HepG2 (cell line): ENCODE measurements at places on chromosomes 7 and 10.
A peak's percentile ranks its signal among the peaks of the same experiment; 100 is the strongest.

GRCh38 chr7:42115795-42116194 lies 121.2 kb downstream of the GLI3 start:
- no peaks in the 10 kb centered on the region for H3K4me1 ChIP-seq
- peaks cover 34% of the 10 kb centered on the region; the same call in 1 of the 3 replicates for H3K27me3 ChIP-seq
- no peak overlapping the region for H3K27ac ChIP-seq
- no peak overlapping the region for H3K4me3 ChIP-seq
- H3K36me3 ChIP-seq, result no peaks in the 10 kb centered on the region

- H3K4me3 ChIP-seq, result no peak overlapping the region
- no peaks in the 10 kb centered on the region for H3K27me3 ChIP-seq
- no peaks in the 10 kb centered on the region for H3K4me1 ChIP-seq
- no peak overlapping the region for H3K27ac ChIP-seq
- no peaks in the 10 kb centered on the region for H3K36me3 ChIP-seq
Measured at GRCh38 chr10:29057822-29058331, 231.0 kb upstream of the LYZL1 start.

- H3K4me1 ChIP-seq, result no peaks in the 10 kb centered on the region
- no peak overlapping the region for H3K27ac ChIP-seq
- H3K4me3 ChIP-seq, result no peak overlapping the region
- DNase-seq, result no peak
Measured at GRCh38 chr7:25720427-25720826, 431.6 kb upstream of the NFE2L3 start.

- no peak overlapping the region for H3K27ac ChIP-seq
- no peak overlapping the region for H3K4me3 ChIP-seq
- peaks cover 21% of the 10 kb centered on the region for H3K27me3 ChIP-seq
- H3K4me1 ChIP-seq, result peaks cover 18% of the 10 kb centered on the region
Measured at GRCh38 chr10:125002047-125002422, 60.1 kb downstream of the ZRANB1 start.

- H3K4me1 ChIP-seq, result no peaks in the 10 kb centered on the region
- H3K36me3 ChIP-seq, result no peaks in the 10 kb centered on the region
- H3K27me3 ChIP-seq, result peaks cover 23% of the 10 kb centered on the region; the same call in 2 of the 3 replicates
- no peak overlapping the region for H3K27ac ChIP-seq
- H3K4me3 ChIP-seq, result no peak overlapping the region
Measured at GRCh38 chr7:154919344-154920225, 83.3 kb downstream of the PAXIP1 start.

- DNase-seq, result no peak
- H3K4me3 ChIP-seq, result no peak overlapping the region
- peaks cover 40% of the 10 kb centered on the region; the same call in 2 of the 3 replicates for H3K36me3 ChIP-seq
- no peaks in the 10 kb centered on the region for H3K4me1 ChIP-seq
- no peak overlapping the region for H3K27ac ChIP-seq
Measured at GRCh38 chr10:72375173-72375572, 20.5 kb upstream of the DNAJB12 start.

- no peaks in the 10 kb centered on the region for H3K27me3 ChIP-seq
- no peak overlapping the region for H3K4me3 ChIP-seq
- H3K27ac ChIP-seq, result peak overlapping the region; percentile 57
- H3K4me1 ChIP-seq, result peaks cover 100% of the 10 kb centered on the region
Measured at GRCh38 chr7:137970253-137970975, 31.5 kb downstream of the CREB3L2 start.

DNA sequence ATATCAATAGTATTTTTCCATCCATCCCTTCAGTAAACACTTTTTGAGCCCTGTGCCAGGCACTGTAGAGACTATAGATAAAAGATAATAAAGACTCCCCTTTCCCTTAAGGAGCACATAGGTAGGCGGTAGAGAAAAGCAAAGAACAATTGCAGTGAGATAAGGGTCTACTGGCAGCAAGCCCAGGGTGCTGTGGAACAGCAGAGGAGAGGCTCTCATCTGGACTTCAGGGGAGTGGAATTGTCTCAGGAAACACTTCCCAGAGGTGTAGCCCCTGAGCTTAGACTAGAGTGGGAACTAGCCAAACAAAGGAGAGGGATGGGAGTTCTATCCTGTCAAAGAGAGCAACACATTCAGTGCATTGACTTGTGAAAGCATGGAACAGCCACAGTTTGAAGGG lies 102.0 kb downstream of the NRF1 start:
- H3K4me3 ChIP-seq, result no peak overlapping the region
- no peak for DNase-seq
- H3K4me1 ChIP-seq, result no peaks in the 10 kb centered on the region
- H3K27me3 ChIP-seq, result no peaks in the 10 kb centered on the region
- H3K27ac ChIP-seq, result no peak overlapping the region

DNA sequence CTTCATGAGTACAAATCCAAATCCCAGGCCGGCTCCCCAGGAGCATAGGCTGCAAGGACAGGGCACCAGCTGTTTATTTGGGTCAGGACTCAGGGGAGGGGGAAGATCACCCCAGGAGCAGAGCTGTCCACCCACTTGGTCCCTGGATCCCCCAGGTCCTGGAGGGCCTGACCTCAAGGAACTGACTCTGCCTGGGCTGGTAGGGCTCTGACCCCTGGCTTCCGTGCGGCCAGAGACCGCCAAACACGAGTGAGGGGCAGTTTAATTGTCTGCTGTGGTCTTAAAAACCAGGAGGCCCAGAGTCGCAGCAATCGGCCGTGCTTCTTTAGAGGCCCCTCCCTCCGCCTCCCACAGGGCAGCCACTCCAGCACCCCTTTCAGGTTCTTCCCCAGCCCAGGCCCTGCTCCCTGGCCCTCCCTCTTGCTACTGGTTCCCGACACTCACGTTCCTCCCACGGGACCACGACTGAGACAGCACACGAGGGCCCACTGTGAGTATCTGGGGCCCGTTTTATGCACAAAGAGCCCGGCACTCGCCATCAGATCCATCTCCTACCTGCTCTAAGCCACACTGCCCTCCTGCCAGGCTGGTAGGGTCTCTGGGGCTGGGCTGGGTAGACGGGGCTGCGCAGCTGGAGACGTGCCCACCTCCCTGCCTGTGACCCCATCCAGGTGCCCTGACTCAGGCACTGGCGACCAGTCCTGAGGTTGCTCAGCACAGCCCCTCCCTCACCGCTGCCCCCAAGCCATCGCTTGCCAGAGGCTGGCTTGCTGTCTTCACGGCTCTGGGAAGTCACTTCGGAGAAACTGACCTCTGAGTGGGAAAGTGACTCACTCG lies 30.0 kb upstream of the CFAP46 start:
- H3K4me3 ChIP-seq, result no peak overlapping the region
- DNase-seq, result no peak
- peaks cover 78% of the 10 kb centered on the region for H3K27me3 ChIP-seq
- no peaks in the 10 kb centered on the region for H3K36me3 ChIP-seq
- no peaks in the 10 kb centered on the region for H3K4me1 ChIP-seq

DNA sequence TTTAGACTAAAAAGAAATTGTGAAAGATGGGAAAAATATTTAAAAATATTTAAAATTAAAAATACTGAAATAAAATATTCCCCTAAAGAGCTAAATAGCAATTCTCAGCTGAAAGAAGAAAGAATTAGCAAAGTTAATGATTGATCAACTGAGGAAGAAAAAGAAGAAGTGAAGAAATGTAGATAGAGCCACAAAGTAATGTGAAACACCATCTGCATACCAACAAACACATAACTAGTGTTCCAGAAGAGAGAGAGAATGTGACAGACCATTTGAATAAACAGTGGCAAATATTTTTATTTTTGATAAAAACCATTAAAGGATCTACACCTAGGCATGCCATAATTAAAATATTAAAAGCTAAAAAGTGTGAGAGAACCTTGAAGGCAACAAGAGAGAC lies 784.5 kb upstream of the ZWINT start:
- no peak overlapping the region for H3K4me3 ChIP-seq
- H3K27ac ChIP-seq, result no peak overlapping the region
- no peaks in the 10 kb centered on the region for H3K36me3 ChIP-seq
- no peaks in the 10 kb centered on the region for H3K27me3 ChIP-seq
- no peak for DNase-seq

GRCh38 chr7:32150039-32150438 lies 79.8 kb upstream of the PDE1C start:
- no peaks in the 10 kb centered on the region for H3K36me3 ChIP-seq
- H3K4me1 ChIP-seq, result no peaks in the 10 kb centered on the region
- no peak for DNase-seq
- H3K27ac ChIP-seq, result no peak overlapping the region
- no peak overlapping the region for H3K4me3 ChIP-seq

- DNase-seq, result no peak
- H3K4me3 ChIP-seq, result no peak overlapping the region
- H3K4me1 ChIP-seq, result peaks cover 18% of the 10 kb centered on the region
- no peaks in the 10 kb centered on the region for H3K36me3 ChIP-seq
Measured at GRCh38 chr10:29224631-29225030, 64.2 kb upstream of the LYZL1 start.

GRCh38 chr7:37065779-37066271 lies 341.5 kb upstream of the AOAH start:
- no peaks in the 10 kb centered on the region for H3K36me3 ChIP-seq
- DNase-seq, result no peak
- H3K4me3 ChIP-seq, result no peak overlapping the region
- no peak overlapping the region for H3K27ac ChIP-seq
- peaks cover 19% of the 10 kb centered on the region for H3K4me1 ChIP-seq

- no peak overlapping the region for H3K27ac ChIP-seq
- no peaks in the 10 kb centered on the region for H3K36me3 ChIP-seq
- peaks cover 12% of the 10 kb centered on the region; the same call in 1 of the 3 replicates for H3K27me3 ChIP-seq
Measured at GRCh38 chr10:48594371-48594770, 10.5 kb downstream of the ARHGAP22 start.

DNA sequence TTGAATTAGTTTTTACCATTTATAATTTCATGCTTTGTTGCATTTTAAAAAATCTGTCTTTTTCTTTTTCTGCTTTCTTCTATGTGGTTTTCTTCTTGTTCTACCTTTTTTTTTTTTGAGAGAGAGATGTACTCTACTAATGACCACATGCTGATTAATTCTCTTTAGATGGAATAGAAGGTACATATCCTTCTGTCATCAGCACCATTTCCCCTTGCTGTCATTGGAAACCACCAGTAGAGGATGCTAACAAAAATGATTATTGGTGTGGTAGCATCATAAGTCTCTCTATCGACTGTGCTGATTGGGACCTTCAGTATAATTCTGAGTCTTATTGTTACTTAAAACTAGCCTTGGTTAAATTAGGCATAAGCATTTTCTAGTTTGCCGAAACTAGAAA lies 3.6 kb downstream of the ZEB1 start:
- H3K4me3 ChIP-seq, result no peak overlapping the region
- H3K4me1 ChIP-seq, result peaks cover 20% of the 10 kb centered on the region
- H3K27ac ChIP-seq, result no peak overlapping the region
- no peaks in the 10 kb centered on the region for H3K36me3 ChIP-seq
- H3K27me3 ChIP-seq, result no peaks in the 10 kb centered on the region; the same call in 2 of the 3 replicates
- no peak for DNase-seq

DNA sequence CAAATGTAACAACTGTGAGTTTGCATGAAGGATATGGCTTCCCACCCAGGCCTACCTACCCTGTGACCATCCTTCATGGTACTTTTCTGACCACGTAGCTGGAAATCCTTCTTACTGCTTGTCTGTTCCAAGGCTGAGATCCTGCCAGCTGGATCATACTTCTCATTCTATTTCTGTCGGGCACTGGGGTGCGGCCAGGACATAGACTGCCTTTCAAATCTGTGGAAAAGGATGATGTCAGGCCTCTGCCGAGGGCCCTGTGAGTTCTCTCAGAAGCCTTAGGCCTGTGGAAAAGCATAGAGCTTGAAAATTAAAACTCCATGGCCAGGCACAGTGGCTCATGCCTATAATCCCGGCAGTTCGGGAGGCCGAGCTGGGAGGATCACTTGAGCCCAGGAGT lies 10.0 kb downstream of the VWC2 start:
- no peak overlapping the region for H3K4me3 ChIP-seq
- H3K36me3 ChIP-seq, result no peaks in the 10 kb centered on the region
- no peak overlapping the region for H3K27ac ChIP-seq
- no peak for DNase-seq
- no peaks in the 10 kb centered on the region for H3K27me3 ChIP-seq

DNA sequence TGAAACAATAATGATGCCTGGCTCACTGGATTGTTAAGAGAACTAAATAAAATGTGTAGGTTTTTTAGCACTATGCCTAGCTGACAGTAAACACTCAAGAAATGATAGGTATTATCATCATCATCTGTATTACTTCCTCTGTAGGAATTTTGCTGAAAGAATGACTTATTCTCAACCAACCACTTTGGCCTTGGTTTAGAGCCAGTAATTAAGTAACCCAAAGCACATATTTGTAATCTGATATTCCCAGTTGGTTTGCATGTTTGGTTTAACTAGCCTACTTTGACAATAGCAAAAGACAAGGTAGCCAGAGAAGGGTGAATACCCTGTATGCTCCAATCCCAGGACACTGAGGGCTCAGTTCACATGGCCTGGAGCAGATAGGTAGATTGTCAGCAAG lies 34.4 kb downstream of the BCAP29 start:
- peaks cover 4% of the 10 kb centered on the region for H3K36me3 ChIP-seq
- H3K4me3 ChIP-seq, result no peak overlapping the region
- no peaks in the 10 kb centered on the region for H3K27me3 ChIP-seq
- peak; percentile 15 for DNase-seq
- H3K4me1 ChIP-seq, result peaks cover 2% of the 10 kb centered on the region; the same call in 1 of the 2 replicates

DNA sequence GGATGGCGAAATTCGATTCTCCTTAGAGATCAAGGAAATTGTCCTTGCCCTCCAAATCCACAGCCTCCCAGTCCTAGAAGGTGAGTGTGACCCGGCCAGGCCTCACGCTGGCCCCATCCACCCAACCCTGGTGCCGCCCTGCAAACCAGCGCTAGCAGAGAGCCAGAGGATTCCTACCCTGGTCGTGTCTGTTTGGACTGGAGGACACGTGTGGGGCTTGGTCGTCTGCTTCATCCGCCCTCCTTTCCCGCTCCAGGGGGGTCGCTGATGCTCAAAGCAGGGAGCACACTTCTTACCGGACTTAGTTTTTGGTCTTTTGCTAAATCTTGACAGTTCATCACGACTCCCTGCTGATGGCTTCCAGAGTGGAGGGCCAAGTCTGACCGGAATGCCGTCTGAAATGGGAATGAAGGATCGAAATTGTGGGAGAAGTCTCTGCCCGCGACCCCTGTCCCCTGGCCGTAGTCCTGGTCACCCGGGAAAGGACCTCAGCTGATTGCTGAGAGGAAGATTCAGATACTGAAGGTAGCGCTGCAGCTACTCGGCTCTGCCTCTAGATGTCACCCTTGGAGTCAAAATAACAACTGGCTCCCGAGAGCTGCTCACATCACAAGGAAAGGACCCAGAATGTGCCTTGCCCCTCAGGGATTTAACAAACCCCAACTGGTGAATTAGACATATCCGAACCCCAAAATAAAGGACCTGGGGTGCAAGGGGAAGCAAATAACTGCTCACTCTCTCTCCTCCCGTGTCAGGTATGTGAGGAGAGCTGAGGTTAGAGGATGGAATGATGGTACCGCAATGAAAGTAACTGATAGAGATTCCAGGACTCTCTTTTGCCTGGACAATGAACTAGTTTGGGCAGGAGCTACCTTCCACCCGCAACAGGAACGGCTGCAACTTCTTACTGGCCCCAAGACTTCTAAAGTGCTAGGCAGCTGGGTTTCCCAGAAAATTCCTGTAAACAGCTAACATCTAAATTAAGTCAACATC lies 23.5 kb upstream of the ORC5 start:
- no peak overlapping the region for H3K27ac ChIP-seq
- no peaks in the 10 kb centered on the region for H3K27me3 ChIP-seq
- H3K4me3 ChIP-seq, result no peak overlapping the region
- no peaks in the 10 kb centered on the region for H3K4me1 ChIP-seq
- H3K36me3 ChIP-seq, result no peaks in the 10 kb centered on the region
